ENCODE measurements at places on chromosomes 2 and 18.

DNA sequence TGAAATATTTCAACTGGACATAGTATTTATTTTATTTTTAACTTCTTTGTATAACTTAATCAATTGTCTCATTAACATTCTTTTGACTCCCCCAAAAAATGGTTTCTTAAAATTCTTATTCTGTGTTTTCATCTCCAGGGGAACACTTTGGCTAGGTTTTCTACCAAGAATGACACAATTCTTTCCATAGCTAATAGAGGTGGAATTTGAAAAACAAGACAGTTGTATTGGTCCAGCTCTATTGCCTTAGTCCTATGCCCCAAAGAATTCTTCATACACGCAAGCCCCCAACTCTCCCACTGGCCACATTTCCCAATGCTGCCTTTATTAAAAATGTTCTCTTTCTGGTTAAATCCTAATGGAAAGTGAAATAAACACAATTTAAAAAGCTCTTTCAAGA, 104.7 kb upstream of the PKDCC start:
- no peak for DNase-seq

DNA sequence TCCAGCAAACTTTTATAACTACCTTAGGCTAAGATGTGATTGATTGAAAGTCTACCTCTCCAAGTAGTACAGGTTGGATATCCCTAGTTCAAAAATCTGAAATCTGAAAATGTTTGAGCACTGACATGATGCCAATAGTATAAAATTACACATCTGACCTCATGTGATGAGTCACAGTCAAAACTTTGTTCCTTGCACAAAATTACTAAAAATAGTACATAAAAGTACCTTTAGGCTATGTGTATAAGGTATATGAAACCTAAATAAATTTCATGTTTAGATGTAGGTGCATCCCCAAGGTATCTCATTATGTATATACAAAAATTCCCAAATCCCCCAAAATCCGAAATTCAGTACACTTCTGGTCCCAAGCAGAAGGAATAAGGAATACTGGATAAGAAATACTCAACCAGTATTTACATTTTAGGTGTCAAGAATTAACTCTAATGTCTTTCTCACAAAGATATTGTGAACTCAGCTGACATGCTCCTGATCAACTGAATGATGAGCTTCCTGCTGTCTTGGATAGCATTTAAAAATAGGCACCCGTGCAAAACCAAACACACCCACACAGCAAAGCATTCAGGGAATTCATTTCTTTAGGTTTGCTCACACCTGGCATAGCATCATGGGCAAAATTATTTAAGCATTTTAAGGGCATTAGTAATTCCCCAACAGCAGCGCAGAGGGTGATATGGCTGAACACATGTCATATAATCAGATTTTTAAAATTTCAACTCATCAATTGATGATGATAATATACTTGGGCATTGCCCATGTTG, 497.4 kb upstream of the MEIS1 start:
- no peak for DNase-seq

DNA sequence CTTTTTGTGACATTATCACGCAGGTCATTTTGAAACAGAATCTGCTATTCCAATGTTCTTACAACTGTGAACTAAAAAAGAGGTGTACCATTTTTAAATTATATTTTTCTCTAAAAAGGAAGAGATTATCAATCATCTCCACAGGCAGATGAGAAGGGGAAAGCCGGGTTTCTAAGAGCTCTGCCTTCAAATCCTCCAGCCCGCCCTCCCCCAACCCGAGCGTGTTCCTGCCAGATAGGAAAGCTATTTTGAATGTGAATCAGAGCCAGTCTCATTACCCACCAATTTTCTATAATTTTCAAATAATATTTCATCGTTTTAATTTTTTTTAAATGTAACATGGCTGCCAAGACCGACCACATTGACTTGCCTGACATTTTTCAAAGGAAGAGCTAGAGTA, 65.9 kb downstream of the KCNF1 start:
- no peak for DNase-seq

DNA sequence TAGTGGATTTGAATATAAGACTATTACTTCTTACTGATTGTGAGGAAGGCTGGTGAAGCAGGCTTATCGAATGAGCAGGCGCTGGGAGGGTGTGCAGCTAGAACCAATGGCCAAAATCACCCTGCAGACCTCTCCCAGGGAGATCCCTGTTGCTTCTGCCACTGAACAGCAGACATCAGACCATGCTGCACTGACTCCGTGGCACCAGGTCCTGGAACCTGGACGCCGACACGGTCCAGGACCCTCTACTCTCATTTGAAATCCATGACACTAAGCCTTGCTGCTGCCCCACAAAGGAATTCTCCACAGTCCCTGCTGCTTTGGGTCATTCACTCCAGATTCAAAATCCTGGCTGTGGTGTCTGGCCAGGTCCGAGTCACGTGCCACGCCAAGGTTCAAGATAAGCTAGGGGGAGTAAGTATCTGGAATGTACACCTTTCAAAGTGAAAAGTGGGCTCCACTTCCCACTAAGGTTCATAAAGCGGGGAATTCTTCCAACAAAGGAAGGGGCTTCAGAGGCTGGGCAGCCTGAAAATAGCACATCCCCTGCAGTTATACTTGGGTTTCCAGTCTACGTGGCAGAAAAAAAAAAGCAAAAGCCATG, 9.0 kb upstream of the YWHAQ start:
- DNase-seq, result no peak

DNA sequence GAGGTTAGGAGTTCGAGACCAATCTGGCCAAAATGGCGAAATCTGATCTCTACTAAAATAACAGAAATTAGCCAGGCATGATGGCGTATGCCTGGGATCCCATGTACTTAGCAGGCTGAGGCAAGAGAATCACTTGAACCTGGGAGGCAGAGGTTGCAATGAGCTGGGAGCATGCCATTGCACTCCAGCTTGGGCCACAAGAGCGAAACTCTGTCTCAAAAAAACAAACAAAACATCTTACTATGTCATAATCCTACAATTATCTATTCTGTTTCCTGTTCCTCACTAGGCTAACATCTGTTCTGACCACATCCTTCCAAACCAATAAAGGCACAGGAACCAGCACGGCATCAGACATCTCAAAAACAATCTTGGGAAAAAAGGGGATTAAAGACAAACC, 361.8 kb upstream of the UBE2E3 start:
- DNase-seq, result no peak

DNA sequence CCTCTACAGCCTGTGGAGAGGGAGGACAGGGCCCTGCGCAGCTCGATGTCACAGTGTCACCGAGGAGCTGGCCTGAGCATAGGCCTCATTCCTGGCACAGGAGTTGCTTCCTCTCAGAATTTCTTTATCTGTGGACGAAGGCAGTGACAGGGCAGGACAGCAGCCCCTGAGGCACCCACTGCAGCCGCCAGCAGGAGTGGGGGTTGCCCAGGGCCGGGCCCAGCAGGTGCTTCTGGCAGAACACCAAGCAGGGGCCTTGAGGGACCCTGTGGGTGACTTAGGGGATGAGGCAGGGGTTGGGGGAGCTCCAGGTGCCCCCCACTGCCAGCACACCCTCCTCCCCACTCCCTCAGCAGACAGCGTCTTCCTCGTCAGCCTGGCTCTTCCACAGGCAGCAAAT, 290.0 kb downstream of the PHLPP1 start:
- DNase-seq, result no peak

DNA sequence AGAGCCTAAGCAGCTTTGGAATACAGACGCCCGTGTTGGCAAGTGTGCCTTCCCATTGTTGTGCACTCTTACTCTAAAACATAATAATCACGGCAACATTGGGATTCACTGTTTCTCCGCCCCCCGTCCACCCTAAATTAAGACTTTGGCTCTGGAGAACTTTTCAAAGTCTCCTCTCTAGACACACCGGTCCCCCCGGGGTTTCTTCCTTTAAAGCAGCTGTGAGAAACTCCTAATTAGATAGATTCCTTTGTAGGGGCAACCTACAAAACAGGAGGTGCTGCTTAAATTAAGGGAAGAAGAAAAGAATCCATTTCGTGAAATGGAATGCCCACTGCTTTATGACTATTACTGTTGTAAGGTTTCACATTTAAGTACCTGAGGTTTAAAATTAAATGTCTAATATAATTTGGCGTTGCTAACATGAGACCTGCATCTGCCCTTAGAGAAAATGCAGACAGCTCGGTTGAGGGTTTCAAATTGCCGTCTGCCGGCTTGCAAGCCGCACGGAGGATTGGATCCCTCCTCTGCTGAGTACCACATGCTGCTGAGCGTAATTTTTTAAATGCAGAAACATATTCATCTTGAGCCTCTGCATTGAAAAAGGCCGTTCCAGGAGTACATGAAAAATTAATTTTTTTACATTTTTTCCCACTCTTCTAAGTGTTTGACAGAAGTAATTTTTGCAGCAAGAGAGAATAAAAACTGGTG, 233.3 kb downstream of the GBX2 start:
- DNase-seq, result no peak

- no peak for DNase-seq
These were observed 7.8 kb downstream of the RNF144A start for GRCh38 chr2:6924924-6925409.

GRCh38 chr2:196372811-196373664, 201.7 kb upstream of the STK17B start:
- DNase-seq, result no peak

GRCh38 chr18:36392164-36392978, 94.9 kb downstream of the FHOD3 start:
- DNase-seq, result no peak

- DNase-seq, result no peak
These were observed 10.8 kb downstream of the ASXL2 start for GRCh38 chr2:25867396-25868003.

- no peak for DNase-seq
These were observed 47.5 kb upstream of the SPATS2L start for GRCh38 chr2:200258881-200259576.
